Cerebellar nuclear complex (tissue), 1 donor: ENCODE measurements at places on chromosomes 4 and X.
A peak's percentile ranks its signal among the peaks of the same experiment; 100 is the strongest.

DNA sequence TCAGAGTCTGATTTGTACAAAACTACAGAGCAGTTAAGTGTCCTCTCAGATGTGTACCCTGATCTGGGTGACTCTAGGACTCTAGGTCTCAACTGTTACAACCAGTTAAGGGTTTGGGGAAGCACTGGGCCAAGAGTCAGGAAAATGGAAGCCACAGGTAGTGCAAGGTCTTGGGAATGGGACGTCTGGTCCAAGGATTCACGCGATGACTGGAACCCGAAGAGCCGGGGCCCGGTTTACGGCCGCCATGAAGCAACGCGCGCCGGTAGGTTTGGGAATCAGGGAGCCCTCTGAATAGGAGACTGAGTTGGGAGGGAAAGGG is 321 bp upstream of the HPRT1 start:
- no peak for DNase-seq

GRCh38 chr4:41069257-41069656 is 145.1 kb downstream of the APBB2 start:
- DNase-seq = no peak

DNA sequence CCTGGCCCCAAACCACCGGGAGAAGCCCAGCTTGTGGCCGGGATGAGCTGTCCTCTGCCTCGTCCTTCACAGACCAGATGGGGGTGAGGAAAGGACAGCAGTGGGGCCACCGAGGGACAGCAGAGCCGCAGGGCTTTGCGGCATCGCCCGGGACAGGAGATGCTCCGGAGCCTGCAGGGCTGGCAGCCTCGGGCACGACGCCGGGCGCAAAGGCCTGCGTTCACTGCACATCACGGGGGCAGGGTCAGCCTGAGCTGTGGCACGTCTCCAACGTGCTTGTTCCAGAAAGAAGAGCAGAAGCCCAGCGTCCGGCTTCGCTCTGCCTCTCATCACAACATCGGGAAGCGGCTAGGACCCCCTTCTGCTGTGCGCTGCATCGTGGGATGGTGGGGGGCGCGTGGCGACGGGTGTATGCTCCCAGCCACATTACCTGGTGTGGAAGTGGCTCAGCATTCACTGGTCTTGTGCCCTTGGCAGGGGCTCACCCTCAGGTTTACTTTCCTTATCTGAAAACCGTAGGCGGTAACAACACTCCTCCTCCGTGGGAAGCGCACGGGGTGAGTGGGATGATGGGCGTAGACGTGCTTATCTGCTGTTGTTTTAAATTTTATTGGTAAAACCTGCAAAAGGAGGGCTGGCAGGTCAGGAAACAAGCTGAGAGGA is 7.4 kb downstream of the TADA2B start:
- DNase-seq = no peak

GRCh38 chr4:165085946-165086345 is 26.7 kb downstream of the TMEM192 start:
- DNase-seq = no peak

DNA sequence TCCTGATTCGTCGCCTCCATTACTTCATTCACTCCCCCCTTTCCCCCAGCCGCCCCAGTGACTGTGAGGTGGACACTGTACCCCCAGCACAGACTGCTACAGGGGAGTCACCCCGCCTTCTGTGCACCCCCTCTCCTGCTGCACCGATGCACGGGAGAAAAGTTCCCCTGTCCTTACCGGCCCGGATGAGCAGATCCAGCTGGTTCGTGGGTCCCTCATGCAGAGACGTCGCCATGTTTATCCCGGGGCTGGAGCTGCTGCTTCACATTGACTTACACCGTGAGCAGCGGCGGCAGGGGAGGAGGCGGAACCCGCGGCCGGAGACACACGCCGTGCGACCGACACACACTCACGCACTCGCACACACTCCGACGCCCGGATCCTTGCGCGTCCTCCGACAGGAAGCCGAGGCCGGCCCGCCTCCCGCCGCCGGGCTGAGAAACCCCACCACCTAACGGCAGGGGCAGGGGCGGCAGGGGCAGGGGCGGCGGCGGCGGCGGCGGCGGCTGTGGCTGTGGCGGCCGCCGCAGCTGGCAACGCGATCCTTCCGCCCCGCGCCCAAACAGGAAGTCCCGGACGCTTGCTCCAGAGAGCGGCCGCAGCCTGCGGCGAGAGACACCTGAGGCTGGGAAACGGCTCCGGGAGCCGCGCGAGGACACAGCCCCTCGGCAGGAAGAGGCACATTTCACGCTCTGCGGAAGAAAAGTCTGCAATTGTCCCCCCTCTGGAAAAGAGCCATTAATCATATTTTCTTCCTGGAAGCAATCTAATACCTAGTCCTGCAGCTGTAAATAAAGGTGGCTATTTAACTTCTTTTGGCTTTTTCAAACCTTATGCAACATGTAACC is 68.6 kb downstream of the NOCT start:
- peak; percentile 43 for DNase-seq

DNA sequence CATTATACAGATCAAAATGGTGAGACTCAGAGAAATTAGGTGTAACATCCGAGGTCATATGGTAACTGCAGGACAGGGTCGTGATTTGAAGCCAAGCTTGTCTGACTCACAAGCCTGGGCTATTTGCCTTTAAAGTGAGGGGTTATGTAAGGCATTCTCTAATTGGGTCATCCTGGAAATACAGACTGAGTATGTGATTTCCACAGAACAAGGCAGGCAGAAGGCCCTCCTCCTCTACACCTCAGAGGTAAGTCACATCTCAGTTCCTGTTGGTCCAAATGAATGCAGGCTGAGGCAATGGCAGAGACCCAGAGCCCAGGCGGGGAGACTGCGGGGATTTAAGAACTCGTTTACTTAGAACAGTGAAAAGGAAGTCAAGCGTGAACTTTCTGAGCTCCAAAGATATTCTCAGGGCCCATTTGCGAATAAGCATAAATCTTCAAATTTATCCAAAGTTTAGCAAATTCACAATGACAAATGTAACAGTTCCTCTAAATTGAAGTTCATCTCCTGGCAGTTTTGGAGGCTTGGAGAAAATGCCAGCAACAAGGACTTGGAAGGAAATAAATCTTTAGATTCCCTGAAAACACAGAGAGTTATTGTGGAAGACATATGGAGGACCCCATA is 153.3 kb downstream of the LDB2 start:
- DNase-seq = no peak

DNA sequence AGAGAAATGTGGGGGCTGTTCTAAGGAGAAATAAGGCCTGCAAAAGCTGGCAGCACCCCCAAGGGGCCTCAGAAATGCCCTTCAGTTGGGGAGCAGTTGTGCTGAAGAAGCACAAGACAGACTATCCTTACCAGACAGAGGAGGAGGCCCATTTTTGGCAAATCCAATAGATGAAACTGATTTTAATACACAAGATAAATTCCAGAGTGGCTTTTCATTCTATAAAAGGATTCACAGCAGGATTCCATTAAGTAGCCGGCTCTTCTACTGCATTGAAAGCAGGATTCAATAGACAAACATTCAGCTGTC is 8.1 kb downstream of the SEPTIN6 start:
- no peak for DNase-seq

DNA sequence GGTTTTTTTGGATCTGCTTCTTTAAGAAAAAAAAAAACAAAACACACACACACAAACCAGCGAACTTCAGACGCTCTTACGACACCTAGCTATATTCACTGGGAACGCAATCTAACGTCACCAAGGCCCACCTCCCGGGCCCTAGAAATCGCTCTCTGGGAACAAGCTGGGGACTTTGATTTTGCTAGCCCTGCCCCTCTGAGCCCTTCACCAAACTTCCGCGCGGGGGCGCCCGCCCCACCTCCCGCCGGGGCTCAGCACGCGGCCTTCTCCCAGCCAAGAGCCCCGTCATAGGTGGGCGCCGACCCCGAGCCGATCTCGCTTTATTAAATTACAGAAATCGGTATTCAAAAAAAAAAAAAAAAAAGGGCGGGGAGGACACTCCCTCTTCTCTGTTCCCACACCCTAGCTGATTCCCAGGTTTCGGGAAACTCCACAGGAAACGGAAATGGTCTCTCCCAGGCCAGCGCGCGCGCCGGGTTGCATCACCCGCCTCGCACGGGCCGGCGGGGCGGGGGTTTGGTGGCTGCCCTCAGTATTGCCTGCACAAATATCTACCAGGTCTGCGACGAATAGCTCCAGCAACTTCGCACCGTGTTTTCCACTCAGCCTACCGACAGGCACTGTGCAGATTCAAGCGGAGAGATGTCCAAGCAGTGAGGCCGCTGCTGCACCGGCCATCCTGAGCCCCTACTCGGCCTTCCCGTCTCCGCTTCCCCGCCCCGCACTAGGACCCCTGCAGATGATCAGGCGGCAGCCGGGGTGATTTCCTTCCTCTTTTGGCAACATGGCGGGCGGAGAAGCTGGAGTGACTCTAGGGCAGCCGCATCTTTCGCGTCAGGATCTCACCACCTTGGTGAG is at the start of gene EIF2S3:
EIF2S3 (plus strand) TSS at position 775 of the 861 bp plus-strand sequence; CDS start at position 788, 13 bp downstream.
- peak; percentile 78 for DNase-seq

DNA sequence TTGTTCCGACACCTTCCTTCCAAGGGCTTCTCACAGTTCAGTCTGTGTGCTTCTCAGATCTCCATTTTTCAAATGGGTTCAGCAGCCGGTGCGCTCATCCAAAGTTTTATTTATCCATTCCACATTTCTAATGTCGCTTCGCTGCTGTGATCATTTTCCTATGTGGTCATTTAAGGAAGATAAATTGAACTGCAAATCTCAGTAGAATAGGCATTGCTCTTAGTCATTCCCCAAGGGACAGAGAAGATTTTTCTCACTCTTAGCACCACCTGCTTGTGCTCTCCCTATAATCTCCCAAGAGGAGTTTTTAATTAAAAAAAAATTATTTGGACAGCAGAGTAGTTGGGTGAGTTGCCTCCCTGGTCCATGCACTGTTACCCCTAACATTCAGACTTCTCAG is 278.9 kb upstream of the GATB start:
- no peak for DNase-seq

DNA sequence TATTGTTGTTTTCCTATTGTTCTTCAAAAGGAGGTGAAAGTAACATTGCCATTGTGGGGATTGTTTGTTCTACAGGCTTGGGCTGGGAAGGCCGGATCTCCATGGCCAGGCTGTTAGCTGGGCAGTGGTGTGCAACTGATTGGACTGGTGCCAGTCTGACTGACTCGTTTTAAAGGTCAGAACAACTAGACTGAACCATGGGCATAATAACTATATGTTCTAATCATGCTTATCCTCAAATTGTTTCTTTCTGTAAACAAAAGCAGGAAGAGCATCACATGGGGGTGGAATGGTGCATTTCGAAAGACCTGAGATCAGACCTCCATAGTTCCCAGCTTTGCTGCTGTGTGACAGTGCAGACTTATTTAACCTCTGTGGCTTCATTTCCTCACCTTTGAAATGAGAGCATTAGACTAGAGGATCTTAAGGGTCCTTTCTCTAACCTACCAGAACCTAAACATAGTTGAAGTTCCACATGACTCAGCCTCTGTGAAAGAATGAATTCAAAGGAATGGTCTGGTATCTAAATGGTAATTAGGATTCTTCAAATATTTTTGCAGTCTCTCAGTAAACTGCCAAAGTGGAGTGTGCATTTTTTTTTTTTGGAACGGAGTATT is 66.7 kb upstream of the PGRMC2 start:
- no peak for DNase-seq
